Vagina (tissue), 2 donors: ENCODE measurements at places on chromosomes 12 and 14.

GRCh38 chr12:113214895-113215400, 6.3 kb upstream of the TPCN1 start:
- no peak for DNase-seq

DNA sequence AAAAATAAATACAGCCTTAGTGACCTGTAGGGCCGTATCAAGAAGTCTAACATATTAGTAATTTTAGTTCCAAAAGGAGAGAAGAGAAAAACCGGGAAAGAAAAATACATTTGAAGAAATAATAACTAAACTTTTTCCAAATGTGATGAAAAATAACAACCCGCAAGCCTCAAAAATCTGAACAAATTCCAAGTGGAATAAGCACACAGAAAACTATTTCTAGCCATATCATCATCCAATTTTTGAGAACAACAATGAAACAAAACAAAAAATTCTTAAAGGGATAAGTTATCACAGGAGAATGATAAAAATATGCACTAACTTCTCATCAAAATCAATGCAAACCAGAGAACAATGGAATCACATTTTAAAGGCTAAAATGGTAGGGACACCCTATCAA, 198.1 kb upstream of the PLXNC1 start:
- DNase-seq = no peak

- DNase-seq = no peak
Observed at GRCh38 chr12:65961190-65962035, 137.1 kb downstream of the HMGA2 start.

- DNase-seq = no peak
Observed at GRCh38 chr14:99177886-99178835, 93.8 kb downstream of the BCL11B start.

DNA sequence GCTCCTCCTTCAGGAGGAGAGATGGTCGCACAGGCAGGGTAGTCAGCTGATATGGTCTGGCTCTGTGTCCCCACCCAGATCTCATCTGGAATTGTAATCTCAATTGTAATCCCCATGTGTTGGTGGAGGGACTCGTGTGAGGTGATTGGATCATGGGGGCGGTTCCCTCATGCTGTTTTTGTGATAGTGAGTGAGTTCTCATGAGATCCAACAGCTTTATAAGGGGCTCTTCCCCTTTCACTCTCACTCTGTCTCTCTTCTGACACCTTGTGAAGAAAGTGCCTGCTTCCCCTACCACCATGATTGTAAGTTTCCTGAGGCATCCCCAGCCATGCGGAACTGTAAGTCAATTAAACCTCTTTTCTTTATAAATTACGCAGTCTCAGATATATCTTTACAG, 218.9 kb upstream of the TMTC1 start:
- no peak for DNase-seq

DNA sequence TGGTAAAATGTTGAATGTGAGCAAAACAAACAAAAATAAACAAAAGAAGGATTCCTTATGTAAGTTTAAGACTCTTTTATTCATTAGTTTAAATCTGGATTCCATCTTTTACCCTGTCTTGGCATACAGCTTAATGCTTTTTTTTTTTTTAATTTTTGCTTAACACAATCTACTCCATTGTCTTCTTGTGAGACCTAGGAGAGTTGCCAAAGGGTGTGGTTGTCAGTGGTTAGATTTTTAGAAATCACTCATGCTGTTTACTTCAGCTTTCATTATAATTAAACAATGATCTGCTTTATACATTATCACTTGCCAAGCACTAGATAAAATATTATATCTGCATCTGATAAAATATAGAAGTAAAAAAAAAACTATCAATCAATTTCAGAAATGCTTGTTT, 77.7 kb upstream of the KITLG start:
- no peak for DNase-seq

- DNase-seq = no peak
Observed at GRCh38 chr12:18981732-18982131, 147.8 kb upstream of the PLEKHA5 start.

- no peak for DNase-seq
Observed at GRCh38 chr14:92411941-92412340, 89.0 kb downstream of the SLC24A4 start.
